ENCODE measurements at places on chromosomes 1 and 21.
A peak's percentile ranks its signal among the peaks of the same experiment; 100 is the strongest.

GRCh38 chr1:160429702-160430535 lies 29.6 kb downstream of the VANGL2 start:
- no peak for DNase-seq

- DNase-seq = no peak
Observed at GRCh38 chr1:33008051-33008914, 28.4 kb downstream of the AK2 start.

DNA sequence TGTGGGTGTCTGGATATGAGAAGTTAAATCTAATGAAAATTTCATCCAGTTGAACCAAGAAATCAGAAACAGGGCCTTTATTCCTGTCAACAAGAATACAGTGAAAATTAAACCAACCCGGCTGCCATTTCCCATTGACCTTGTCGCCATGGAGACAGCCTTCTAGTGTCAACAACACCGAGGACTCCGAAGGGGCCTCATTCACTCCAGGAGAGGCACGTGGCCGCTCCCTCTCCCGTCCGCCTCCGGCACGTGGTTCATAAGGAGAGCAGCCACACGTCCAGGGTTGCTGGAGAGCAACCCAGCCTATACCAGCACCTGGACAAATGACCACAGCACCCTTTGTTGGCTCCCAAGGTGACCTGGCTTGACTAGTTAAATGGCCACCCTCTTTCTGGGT lies 120.3 kb upstream of the VAMP3 start:
- DNase-seq = peak; percentile 63

DNA sequence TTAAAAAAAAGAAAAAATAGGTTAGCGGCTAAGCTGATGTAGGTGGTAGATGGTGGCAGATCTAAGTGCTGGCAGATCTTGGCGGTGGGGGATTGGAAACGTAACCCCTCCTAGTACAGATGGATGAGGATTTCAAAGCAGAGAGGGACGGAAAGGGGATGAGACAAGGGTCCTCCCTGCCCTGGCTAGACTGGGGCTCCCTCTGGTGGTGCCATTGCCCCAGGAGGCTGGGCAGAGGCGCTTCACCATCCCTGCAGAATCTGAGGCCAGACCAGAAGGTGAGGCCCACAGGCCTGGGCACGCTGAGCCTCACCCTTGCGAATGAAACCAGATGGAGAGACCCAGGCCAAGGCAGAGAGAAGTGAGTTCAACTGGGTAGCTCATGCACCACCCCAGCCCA lies 7.0 kb upstream of the PLEKHA6 start:
- DNase-seq = no peak

GRCh38 chr1:15325375-15326085 lies 78.5 kb downstream of the FHAD1 start:
- DNase-seq = no peak

DNA sequence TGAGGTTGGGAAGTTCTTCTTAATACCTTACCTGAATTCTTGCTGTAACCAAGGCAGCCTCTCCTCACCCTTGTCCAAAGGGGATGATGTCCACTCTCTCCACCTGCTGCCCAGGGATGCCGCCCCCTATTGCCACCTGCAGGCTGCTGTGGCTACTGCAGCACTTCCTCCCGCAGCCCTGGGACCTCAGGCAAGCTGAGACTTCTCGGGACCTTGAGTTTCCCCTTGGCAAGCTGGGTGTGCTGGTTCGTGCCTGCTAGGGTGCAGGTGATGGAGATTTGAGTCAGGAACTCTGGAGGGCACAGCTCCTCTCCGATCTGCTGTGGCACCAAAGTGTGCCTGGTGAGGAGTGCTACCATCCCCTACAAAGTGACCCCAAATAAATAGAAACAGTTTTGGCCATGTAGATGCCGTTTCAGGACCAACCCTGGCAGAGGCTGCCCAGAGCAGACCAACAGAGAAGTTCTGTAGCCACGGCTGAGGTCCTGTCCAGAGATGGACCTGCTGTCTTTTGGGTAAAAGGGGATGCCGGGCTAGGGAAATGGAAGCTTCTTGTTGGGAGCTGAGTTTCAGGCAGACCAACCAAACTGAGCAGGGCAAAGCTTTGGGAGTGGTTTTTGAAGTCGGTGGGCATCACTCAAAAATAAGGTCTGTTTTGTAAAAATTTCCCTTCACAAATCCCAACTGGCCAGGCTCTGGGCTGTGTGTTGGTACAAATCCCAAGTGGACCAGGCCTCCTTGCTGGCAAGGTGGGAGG lies 31.7 kb downstream of the RUNX3 start:
- no peak for DNase-seq

GRCh38 chr1:160789702-160790611 lies 6.0 kb upstream of the LY9 start:
- DNase-seq = no peak

- DNase-seq = no peak
Observed at GRCh38 chr1:71908303-71908702, 374.0 kb downstream of the NEGR1 start.

DNA sequence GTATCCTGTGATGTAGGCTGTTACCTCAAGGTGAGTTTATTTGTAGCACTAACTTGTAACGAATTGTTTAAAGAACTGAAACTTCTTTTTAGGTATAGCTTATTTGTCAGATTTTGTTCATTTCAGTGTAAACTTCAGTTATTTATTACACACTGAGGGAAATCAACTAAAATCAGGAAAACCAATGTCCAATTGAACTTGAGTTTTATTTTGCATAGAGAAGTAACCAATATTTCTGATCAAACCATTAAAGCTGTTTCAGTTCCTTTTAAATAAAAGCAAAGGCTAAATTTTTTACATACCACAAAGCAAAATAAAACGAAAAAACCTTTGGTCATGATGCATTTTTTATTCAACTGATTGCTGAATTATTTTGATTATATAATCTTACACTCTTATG lies 103.6 kb downstream of the CAMTA1 start:
- DNase-seq = no peak

DNA sequence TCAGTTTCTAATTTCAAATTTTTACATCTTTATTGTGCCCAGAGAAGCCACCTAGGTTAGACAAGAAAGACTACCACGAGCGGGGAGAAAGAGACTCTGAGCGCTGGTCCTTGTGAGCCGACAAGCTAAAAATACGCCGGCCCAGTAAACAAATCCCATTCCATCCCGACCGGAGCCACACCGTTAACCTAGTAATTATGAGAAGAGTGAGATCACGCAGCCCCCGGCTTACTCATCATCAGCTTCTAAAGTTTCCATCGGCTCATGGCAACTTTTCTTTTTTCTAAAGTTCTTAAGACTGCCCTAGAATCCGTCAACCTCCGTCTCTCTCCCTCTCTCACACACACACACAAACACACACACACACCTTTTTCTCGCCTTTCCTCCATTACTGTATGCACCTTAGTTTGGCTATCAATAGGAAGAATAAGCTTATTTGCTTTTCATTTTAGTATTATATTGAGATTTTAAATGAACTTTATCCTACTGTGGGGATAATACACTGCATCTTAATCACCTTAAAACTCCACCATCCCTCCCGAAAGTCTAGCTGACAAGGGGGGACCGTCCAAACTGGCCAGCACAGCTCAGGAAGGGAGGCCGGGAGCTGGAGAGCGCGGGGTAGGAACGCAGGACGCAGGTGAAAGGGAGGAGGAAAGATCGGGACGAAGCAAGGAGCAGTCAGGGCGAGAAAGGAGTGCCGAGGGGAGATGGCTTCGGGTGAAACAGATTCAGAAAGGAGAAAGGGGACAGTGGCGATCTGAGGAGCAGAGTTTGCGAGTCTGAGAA lies 728 bp downstream of the OTUD7B start:
- DNase-seq = peak; percentile 48

DNA sequence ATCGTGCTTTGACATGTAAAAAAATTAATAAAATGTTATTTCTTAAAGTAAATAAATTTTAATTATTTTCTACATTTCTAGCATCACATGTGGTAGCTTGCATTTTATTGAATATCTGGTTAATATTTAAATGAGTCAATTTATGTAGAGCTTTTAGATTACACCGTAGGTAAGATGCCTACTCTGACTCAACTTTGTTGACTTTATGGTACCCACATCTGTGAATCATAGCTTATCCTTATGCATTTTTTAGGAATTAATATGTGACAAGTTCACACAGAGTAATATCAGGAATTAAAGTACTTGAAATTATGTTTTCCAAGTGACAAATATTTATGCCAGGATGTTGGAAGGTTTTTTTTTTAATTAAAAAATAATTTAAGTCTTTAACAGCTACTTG lies 120.7 kb downstream of the LEPR start:
- DNase-seq = no peak

GRCh38 chr1:183842795-183843144 lies 37.9 kb downstream of the RGL1 start:
- no peak for DNase-seq

DNA sequence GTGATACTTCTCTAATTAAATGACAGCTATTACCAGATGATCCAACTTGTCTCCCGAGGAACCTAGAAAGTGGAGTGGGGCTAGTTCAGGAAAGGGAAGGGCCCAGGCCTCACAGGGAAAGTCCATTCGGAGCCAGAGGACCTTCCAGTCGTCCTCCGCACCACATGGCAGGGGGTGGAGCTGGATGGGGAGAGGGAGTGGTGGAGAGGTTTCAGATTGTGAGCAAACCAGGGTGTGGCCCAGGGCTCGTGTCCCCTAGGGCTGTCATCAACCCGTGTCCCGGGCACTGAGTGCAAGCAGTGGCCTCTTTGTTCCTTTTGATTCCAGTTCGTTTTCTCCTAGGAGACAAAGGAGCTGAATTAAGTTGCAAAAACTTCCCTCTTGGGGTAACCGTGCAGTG lies 114.9 kb downstream of the HUNK start:
- no peak for DNase-seq

DNA sequence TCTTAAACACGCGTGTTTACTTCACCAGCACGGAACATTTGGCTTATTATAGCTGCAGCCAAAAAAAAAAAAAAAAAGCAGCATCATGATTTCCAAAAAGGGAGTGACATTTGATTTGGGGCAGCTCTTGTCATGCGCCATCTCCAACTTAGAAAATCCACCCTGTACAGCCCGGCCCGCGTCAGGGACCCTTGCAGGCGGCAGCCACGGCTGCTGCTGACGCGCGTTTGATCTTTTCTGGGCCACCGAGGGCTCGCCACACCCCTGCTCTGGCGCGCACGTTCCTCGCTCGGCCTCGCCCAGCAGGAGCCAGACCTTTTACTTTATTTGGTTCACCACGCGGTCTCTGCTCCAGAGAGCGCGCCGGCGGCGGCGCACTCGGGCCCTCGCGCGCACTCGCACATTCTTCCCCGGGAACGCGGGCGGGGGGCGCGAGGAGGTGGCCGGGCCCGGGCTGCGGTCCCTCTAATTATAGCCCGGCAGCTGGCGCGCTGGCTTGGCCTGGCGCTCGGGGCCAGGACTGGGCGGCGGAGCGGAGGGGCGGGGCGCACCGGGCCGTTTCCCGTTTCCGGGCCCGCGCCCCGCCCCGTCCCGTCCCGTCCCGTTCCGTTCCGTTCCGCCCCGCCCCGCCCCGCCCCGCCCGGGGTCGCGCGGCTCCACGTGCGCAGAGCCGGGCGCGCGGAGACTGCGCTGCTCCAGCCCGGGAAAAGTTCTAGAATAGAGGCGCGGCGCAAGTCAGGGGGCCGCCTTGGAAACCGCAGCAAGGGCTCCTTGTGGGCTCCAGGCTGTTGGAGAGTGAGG lies 10.2 kb downstream of the IRF2BP2 start:
- peak; percentile 91 for DNase-seq

DNA sequence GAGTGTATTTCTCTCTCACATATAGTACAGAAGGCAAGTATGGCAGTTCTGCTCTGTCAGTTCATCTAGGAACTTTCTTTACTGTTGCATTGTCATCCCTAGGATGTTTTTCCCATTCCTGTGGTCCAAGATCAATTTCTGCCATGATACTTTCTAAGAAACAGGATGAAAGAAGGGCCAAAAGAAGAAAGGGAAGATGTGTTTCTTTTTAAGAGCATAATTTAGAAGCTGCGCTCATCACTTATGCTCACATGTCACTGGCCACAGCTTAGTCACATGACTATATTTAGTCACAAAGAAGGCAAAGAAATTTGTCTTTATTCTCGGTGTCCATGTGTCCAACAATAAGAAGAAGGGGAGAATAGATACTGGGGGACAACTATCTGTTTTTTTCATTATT lies 7.0 kb upstream of the MAST2 start:
- no peak for DNase-seq

DNA sequence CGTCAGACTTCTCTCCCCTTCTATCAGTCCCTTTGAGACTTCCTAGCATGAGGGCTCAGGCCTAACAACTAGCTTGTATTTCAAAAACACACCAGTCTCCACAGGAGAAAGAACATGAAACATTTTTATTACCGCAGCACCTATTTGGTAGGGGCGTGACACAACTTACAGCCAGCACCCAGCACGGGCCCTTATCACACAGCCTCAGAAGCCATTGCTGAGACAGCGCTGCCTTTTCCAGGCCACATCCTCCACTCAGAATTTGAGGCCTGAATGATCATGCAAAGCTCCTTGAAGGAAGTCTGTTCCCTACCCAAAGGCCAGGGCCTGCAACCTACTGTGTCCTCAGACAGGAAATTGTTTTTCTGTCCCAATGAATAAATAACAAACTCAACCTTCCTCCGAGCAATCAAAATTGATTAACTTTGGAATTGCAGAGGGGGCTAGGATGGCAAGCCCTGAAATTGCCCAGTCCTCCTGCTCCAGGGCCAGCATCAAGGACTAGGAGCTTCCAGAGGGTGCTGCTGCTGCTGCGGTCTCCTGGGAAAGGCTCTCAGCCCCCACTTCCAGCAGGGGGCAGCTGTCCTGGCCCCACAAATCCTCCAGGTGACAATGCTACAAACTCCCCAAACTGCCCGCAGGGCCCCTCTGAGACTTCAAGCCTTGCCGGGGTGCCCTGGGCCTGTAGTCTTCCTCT lies 94.3 kb upstream of the GALNT2 start:
- no peak for DNase-seq

DNA sequence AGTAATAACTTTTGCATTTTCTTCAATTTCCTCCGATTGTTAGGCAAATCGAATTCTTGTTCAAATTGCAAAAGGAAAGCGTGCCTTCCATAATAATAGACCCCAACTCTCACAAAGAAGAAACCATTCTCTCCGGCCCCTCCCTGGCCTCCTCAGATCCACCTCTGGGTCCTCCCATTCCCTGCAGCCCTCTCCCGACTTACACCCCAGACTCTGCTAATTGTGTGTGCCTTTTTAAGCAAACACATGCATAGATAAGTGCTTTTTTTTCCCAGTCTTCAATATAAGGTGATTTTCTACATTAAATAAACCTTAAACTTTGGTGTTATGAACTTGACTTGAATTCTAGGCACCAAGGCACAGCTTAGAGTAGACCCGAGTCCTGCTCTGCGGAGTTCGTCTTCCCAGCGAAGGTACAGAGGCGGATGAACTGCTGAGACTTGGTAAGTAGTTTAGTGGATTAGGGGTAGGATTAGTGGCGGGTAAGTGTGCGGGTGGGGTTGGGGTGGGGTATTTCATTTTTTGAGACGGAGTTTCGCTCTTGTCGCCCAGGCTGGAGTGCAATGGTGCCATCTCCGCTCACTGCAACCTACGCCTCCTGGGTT lies 1.5 kb downstream of the L1TD1 start:
- no peak for DNase-seq

- DNase-seq = no peak
Observed at GRCh38 chr1:175933801-175934200, 190.4 kb upstream of the TNR start.

GRCh38 chr1:180231936-180232335 lies 1.9 kb downstream of the LHX4 start:
- no peak for DNase-seq

Measured in NCI-H1092 treated with DMSO at 0.1 percent for 48 hours (cell line).